ENCODE measurements at places on chromosomes 11 and 22.

DNA sequence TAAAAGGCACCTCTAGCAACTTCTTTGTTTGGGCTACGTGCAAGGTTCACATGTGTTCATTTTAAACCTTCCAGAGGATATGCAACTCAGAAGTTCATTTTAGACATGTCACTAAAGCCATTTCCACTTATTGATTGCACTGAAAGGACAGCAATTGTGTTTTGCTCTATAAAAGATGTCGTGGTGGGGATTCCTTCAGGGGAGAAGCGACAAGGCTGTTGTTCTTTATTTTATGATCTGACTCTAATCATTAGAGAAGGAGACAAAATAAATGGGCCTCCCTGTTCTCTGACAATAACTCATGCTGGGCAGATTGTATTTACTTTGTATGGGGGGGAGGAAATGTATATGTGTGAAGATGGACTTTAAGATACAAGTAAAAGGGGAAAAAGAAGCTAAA, 370.1 kb upstream of the ARHGAP42 start:
- no peak for DNase-seq

GRCh38 chr22:50600538-50600937, at the start of gene MAPK8IP2:
MAPK8IP2 (plus strand) TSS chr22:50600793; CDS start chr22:50600819, 26 bp downstream.
- DNase-seq = no peak

DNA sequence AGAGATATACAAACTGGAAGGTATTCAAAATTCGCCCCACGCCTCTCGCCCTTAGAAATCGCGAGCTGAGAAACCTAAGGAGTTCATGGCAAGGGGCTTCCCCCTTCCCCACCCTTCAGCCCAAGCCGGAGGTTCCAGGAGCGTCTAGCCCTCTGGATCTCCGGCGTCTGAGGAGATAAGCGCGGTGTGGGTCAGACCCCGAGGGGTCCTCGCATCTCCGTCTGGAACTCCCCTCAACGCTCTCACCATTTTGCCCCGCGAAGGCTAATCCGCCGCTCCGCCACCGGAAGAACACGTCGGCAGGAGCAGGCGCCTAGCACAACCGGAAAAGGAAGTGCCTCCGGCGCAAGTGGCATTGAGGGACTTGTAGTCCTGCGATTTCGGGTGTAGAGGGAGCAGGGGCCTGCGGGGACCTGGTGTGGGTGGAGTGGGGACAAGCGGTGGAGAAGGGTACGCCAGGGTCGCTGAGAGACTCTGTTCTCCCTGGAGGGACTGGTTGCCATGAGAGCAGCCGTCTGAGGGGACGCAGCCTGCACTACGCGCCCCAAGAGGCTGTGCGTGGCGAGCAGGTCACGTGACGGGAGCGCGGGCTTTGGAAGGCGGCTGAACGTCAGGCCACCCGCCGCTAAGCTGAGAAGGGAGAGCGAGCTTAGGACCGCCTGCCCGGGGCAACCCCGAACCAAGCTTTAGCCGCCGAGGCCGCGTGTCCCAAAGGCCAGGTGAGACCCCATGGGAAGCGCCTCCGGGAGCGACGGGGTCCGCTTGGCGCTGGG, at the start of the genes FEN1 and TMEM258:
Gene FEN1 (plus strand): TSS at position 602 of the 773 bp plus-strand sequence. CDS start 2,451 bp downstream, outside the sequence.
Gene TMEM258 (minus strand): TSS at position 290 of the 773 bp plus-strand sequence. CDS start 41 bp downstream, at position 249.
- DNase-seq = peak; percentile 75

GRCh38 chr22:27045103-27045947, 387.9 kb downstream of the MIAT start:
- DNase-seq = no peak

- no peak for DNase-seq
Observed at GRCh38 chr11:125720781-125721180, 25.3 kb upstream of the PATE1 start.

- DNase-seq = no peak
Observed at GRCh38 chr11:40393511-40393910, 1065.9 kb downstream of the LRRC4C start.

GRCh38 chr22:19361501-19362103, 69.9 kb downstream of the HIRA start:
- peak; percentile 45 for DNase-seq

- DNase-seq = peak; percentile 45
Observed at GRCh38 chr22:38952281-38952993, 5.0 kb upstream of the APOBEC3A start.

DNA sequence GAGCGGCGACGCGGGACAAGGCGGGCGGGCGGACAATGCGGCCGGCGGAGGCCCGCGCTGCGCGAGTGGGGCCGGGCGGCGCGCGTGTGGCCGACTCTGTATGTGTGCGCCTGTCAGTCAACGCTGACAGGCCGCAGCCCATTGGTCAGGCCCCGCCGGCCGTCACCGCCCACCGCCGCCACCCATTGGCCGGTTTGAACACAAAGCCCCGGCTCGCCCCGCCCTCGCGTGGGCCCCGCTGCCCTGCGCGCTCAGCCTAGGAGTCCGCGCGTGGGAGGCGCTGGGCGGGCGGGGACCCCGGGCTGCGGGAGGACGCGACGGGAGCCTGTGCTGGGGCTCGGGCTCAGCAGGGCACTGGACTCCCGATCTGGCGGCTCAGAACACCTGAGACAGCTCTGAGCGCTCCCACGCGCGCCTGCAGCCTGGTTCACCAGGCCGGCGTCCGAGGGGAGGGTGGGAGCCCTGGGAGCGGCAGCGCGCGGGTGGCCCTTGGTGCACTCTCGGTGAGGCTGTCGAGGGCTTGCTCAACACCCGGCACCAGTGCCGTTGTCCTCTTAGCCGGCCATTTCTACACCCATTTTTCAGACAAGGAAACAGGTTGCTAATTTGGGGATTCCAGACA, at the start of gene SUN2:
Gene SUN2 (minus strand): TSS at position 88 of the 622 bp plus-strand sequence. CDS start 3,370 bp downstream, outside the sequence.
- DNase-seq = peak; percentile 42

DNA sequence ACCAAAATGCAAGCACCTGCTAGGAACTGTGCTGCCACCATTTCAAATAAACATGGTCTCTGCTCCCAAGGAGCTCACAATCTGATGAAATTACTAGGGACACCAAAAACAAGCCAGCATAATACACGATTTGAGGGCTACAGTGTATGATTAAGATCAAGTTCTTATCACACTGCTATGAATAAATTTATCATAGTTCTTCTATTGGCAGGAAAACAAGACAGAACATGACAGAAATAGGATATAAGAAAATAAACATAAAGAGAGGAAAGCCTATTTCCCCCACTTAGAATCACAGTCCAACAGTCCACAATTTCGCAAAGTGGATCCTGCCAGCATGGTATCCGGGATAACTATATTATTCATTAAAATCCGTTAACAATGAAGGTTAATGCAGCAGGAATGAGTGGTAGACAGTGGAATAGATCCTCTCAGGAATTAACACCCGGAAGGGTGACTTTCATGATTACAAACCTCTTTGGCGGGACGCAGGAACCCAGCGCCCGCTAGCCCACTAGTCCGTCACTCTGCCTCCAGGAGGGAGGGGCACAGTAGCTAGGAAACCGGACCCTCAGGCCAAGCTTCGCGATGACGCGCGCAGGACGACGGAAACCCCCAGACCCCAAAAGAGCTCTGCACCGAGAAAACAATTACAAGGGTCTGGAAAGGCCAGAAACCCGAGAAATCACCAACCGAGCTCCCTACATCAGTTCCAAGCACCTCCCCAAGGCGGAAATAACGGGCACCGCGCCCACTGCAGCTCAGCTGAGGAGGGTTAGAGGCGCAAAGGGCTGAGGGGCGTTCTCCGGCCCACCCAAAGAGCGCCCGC, 607 bp downstream of the CCDC82 start:
- DNase-seq = peak; percentile 46

DNA sequence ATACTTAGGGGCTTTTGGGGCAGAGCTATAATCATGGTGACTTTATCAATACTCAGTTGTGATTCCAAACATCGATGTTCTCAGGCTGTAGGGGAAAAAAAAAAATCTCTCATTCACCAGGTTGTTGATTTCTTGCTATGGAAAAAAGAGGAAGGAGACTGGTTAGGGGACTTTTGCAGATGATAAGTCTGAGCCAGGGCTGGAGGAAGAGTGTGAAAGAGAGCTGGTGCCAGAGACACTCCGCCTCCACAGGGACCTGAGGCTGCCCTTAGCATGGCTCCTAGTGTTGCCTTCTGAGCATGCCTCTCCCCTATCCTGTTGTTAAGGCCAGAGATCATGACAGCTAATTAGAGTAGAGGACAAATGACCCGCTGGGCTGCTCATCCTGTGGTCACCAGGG, 16.9 kb downstream of the UPB1 start:
- DNase-seq = peak; percentile 71

DNA sequence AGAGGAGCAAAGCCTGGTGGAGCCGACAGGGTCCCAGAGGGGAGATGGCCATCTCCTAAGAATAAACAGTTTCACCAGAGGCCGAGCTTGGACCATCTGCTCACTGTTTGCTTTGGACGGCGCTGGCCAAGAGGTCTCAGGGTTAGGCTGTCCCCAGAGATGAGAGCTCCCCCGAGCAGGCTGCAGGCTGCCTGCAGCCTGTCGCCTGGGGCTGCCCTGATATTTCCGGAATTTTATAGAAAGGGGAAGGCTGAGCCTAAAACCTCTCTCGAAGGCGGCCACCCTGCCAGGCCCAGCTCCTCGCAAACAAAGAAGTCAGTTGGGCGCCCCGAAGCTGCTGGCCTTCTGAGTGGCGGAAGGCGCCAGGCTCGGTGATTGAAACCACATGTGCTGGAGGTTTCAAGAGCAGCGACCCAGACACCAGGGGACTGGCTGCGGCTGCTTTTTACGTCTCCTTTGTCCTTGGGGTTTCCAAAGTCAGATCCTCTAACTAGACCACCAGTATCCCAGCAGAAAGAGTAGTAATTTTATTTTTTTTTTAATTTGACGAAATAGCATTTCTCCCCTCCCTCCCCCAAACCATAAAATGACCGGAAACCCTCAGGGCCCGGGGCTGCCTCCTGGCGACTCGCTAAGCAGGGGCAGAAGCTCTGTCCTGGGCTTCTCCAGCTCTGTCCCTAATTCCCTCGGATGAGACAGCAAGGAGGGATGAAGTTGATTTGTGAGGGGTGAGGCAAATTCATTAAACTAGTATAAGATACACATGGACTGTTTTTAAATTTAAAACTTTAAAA, 57.4 kb downstream of the CLMP start:
- no peak for DNase-seq

DNA sequence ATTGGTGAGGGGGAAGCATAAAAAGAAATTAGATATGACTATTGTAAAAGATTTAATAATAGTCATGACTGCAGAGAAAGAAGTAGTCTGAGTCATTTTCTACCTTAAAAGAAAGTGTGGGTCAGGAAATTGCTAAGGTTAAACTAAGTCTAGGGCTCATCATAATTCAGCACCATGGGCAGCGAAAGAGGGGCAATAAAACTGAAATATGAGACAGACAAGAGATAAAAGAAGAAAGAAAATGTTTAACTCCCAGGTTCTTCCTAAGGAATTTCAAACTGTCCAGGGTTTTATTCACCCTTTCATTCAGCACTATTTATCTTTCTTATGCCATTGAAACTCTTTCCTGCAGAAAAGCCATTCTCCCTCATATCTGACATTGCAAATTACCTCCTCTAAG, 114.4 kb upstream of the API5 start:
- DNase-seq = no peak

GRCh38 chr11:4695442-4695841, 2.2 kb downstream of the OR51E2 start:
- DNase-seq = no peak

- DNase-seq = no peak
Observed at GRCh38 chr11:71119656-71120269, 132.6 kb downstream of the SHANK2 start.

GRCh38 chr11:132728026-132728425, 804.3 kb downstream of the OPCML start:
- DNase-seq = no peak

GRCh38 chr22:41491374-41492100, 22.6 kb downstream of the ACO2 start:
- no peak for DNase-seq

- no peak for DNase-seq
Observed at GRCh38 chr22:31566484-31566883, 70.1 kb downstream of the SFI1 start.

- no peak for DNase-seq
Observed at GRCh38 chr11:121554552-121554951, 101.8 kb upstream of the SORL1-AS1 start.

GRCh38 chr22:30398685-30399680, 2.2 kb downstream of the SEC14L2 start:
- DNase-seq = no peak

DNA sequence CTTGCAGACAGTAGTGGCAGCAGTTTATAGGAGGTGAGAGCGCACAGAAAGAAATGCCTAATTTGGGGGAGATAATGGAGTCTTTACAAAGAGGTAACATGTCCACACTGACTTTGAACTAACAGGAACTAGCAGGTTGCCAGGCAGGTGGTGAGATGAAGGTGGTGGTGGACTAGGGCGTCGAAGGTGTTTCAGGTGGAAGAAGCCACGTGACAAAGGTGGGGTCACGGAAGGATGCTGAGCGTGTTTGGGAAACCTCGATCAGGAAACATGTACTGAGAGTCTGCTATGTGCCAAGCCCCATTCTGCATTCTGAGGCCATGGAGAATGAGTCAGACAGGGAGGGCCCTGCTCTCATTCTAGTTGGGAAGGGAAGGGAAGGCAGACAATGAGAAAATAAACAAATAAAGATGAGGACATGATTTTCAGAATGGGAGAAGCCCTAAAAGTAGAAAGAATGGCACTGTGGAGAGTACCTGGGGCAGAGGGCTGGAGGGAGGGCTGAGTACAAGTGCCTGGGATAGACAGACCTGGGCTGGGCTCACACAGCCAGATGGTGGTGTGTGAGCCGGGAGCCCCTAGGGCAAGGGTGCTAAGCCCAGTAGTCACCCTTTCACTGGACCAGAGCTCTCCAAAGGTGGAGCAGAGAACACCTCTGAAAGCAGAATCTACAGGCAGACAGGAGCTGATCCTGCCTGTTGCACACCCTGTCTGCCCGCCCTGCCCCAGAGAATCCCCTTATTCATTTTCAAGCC, 16.2 kb upstream of the NNMT start:
- no peak for DNase-seq

DNA sequence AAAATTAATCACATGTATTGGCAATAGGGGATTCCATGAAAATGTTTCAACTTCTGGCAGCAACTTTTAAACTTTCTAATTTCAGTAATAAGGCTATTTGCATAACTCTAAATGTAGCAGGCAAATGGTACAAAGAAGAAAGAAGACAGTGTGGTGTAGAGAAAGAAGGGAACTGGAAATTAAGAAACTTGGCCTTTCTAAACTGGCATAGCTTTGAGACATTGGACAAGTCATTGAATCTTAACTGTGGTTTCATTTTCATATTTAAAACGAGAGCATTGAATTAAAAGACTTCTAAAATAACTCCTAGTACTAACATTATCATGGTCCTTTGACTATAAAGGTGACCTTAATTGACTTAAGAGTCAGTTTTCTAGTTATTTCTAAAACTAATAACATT, 125.0 kb downstream of the UVRAG start:
- no peak for DNase-seq

All from GF-D8 (cell line).